A673 (cell line): ENCODE measurements at places on chromosomes 6 and 20. TPM values are rescaled to one million over a fixed set of nuclear protein-coding genes. Genes with fewer than 3 reads are reported as not detected.

DNA sequence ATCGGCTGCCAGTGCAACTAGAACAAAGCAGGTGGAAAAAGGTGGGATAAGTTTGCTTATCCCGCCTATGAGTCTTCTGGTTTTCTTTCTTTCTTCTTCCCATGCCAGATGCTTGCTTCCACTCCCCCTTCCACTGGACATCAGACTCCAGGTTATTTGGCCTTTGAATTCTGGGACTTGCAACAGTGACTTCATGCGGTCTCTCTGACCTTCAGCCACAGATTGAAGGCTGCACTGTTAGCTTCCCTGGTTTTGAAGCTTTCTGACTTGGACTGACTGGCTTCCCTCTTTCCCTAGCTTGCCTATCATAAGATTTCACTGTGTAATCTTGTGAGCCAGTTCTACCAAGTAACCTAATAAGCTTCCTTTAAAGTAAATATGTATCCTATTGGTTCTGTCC lies 878.4 kb upstream of the GJE1 start:
- no peaks in the 10 kb centered on the region for H3K4me1 ChIP-seq
- H3K36me3 ChIP-seq: no peaks in the 10 kb centered on the region
- H3K27ac ChIP-seq: no peak overlapping the region
- H3K27me3 ChIP-seq: no peaks in the 10 kb centered on the region
- DNase-seq: no peak

DNA sequence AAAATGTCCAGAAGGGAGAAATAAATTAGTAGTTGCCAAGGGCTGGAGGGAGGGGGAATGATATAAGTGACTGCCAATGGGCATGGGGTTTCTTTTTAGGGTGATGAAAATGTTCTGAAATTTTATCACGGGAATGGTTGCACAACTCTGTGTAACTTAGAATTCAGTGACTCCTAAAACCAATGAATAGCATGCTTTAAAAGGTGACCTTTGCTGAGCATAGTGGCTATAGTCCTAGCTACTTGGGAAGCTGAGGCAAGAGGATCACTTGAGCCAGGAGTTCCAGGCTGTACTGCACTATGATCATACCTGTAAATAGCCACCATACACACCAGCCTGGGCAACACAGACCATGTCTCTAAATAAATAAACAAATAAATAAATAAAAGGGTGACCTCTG lies 109.0 kb downstream of the ATG5 start:
- H3K4me1 ChIP-seq: no peaks in the 10 kb centered on the region
- no peaks in the 10 kb centered on the region for H3K27me3 ChIP-seq
- no peak overlapping the region for H3K27ac ChIP-seq
- no peaks in the 10 kb centered on the region for H3K36me3 ChIP-seq

GRCh38 chr6:52352239-52353018 lies 9.5 kb upstream of the PAQR8 start:
- DNase-seq: peak; percentile 85
- H3K36me3 ChIP-seq: no peaks in the 10 kb centered on the region
- H3K4me3 ChIP-seq: no peak overlapping the region
- no peaks in the 10 kb centered on the region for H3K27me3 ChIP-seq

GRCh38 chr6:113649276-113649675 lies 207.9 kb upstream of the MARCKS start:
- no peaks in the 10 kb centered on the region for H3K27me3 ChIP-seq
- H3K4me3 ChIP-seq: no peak overlapping the region
- H3K4me1 ChIP-seq: no peaks in the 10 kb centered on the region
- H3K36me3 ChIP-seq: no peaks in the 10 kb centered on the region
- DNase-seq: no peak

DNA sequence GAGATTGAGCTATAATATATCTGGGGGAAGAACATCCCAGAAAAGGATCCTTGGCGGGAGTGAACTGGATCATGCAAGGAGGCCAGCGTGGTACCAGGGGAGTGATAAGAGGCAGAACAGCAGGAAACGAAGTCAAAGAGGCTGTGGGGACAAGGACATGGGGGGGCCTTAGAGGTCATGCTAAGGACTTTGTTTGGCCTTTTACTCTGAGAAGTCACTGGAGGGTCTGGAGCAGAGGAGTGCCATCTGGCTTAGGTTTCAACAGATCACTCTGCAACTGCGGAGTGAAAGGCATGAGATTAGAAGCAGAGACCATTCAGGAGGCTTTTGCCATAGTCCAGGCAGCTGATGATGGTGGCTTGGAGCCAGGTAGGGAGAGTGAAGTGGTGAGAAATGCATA lies 24.3 kb downstream of the MRAP2 start:
- no peak overlapping the region for H3K27ac ChIP-seq
- no peak for DNase-seq
- H3K4me1 ChIP-seq: peaks cover 5% of the 10 kb centered on the region
- no peaks in the 10 kb centered on the region for H3K36me3 ChIP-seq
- H3K4me3 ChIP-seq: no peak overlapping the region
- H3K27me3 ChIP-seq: no peaks in the 10 kb centered on the region

DNA sequence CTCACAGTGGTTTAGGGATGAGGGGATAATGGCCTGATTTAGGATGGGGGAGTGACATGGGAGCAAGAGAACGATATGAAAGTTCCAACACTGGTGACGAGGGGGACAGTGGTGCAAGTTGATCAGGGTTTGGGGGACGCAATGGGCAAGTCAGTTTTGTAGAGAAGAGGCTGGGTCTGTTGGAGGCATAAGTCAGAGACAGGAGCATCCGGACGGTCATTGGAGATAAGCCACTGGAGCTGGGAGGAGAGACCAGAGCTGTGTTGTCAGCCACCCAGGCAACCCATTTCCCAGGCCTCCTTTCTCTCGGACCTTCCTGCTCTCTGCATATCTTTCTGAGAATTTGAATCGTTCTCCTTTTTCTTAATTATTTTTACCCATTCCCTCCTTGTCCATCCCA lies 9.5 kb downstream of the DNPH1 start:
- DNase-seq: no peak
- H3K27ac ChIP-seq: no peak overlapping the region
- no peak overlapping the region for H3K4me3 ChIP-seq
- H3K36me3 ChIP-seq: peaks cover 13% of the 10 kb centered on the region
- H3K4me1 ChIP-seq: no peaks in the 10 kb centered on the region

DNA sequence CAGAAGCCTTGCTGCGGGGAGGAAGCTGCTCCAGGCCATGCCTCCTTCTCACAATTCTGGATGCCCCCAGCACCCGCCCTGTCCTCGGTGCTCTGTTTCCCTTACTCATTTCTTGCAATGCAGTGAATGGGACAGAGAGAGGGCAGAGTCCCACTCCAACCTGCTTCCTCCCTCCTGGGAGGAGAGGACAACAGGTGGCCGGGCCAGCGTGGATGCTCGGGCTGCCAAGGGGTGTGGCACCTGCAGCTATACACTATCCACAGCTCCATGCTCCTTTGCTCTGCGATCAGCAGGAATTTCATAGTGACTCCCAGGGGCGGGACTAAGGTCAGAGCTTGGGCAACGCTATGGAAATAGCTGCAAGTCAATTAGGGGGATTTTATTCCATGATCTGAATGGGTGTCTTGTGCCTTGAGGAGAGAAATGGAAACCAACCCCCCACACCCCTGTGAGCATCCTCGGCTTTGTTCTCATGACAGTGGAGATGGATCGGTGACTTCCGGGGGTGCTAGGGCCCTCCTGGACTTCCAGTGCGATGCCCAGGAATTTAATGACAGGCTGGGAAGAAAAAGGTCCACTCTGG lies 192.5 kb downstream of the MYLK4 start:
- no peaks in the 10 kb centered on the region for H3K4me1 ChIP-seq
- no peak overlapping the region for H3K4me3 ChIP-seq
- DNase-seq: no peak
- H3K27me3 ChIP-seq: no peaks in the 10 kb centered on the region

- no peak overlapping the region for H3K4me3 ChIP-seq
- peak; percentile 39 for DNase-seq
- no peak overlapping the region for H3K27ac ChIP-seq
- H3K27me3 ChIP-seq: no peaks in the 10 kb centered on the region
- H3K4me1 ChIP-seq: no peaks in the 10 kb centered on the region
Observed at GRCh38 chr20:24027229-24027628, 38.6 kb upstream of the GGTLC1 start.

Gene GLP1R
- not detected in 2 replicates for total RNA-seq

Gene HSF2
- 27.5 and 31.3 TPM in 2 replicates for total RNA-seq

- H3K4me3 ChIP-seq: no peak overlapping the region
- H3K27ac ChIP-seq: no peak overlapping the region
- H3K27me3 ChIP-seq: no peaks in the 10 kb centered on the region
- no peaks in the 10 kb centered on the region for H3K36me3 ChIP-seq
- no peaks in the 10 kb centered on the region for H3K4me1 ChIP-seq
Observed at GRCh38 chr6:39347906-39348585, 25.5 kb upstream of the KCNK16 start.

Gene BCAS4
- total RNA-seq: 28.4 and 35.2 TPM in 2 replicates

DNA sequence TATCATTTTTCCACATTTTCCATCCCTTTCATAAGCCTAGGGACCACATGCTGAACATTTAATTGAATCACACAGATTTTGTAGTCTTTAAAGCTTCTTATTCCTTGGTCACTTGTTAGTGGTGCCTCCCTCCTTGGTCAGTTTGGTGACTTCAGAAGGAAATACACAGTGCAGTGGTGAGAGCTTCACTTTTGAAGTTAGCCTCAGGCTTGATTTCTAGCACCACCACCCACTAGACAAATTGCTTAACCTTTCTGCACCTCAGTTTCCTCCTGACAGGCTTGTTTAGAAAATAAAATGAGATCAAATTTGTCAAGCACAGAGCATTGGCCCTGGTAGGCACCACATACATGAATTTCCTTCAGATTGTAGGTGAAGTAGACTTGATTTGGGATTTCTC lies 91.7 kb downstream of the FOXO3 start:
- DNase-seq: no peak
- no peak overlapping the region for H3K4me3 ChIP-seq
- H3K4me1 ChIP-seq: peaks cover 14% of the 10 kb centered on the region
- no peaks in the 10 kb centered on the region for H3K36me3 ChIP-seq

DNA sequence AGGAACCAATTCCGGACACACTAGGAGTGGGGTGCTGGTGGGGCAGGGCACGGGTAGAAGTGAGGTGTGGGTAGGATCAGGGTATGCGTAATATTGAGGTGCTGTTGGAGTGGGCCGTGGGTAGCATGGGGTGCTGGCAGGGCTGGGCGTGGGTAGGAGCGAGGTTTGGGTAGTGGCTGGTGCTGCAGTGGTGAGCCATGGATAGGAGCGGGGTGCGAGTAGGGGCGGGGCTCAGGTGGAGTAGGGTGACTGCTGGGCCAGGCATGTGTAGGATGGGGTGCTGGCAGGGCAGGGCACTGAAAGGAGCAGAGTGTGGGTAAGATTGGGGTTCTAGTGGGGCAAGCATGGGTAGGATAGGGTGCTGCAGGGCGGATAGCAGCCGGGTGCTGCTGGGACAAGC lies 114.2 kb upstream of the DUSP22 start:
- no peaks in the 10 kb centered on the region for H3K27me3 ChIP-seq
- DNase-seq: no peak
- H3K4me3 ChIP-seq: no peak overlapping the region
- no peaks in the 10 kb centered on the region for H3K36me3 ChIP-seq
- no peaks in the 10 kb centered on the region for H3K4me1 ChIP-seq
- no peak overlapping the region for H3K27ac ChIP-seq

DNA sequence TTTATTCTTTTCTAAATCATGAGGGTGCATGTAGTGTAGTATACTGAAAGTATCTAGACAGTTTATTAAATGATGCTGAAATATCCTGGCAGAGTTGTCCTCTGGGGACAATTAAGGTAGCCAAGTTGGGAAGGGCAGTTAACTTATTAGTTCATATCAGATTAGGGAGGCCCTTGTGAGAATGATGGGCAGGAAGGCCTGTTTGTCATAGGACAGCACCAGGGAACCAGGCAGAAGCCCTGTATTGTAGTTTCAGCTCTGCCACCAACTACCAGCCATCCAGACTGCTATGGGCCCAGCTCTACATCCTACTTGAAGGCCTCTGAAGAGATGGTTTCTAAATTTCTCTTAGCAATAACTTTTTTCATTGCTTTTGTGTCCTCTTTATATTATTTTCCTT lies 4.0 kb downstream of the MYLIP start:
- H3K4me3 ChIP-seq: peak overlapping the region; percentile 96
- no peak for DNase-seq
- H3K27me3 ChIP-seq: no peaks in the 10 kb centered on the region
- peaks cover 16% of the 10 kb centered on the region for H3K36me3 ChIP-seq
